Activated T-cell treated with anti-CD3 and anti-CD28 coated beads for 1 hour (primary cell): ENCODE measurements at places on chromosomes 1 and 21.

GRCh38 chr1:203593723-203594122 lies 32.9 kb upstream of the ATP2B4 start:
- peak; percentile 59 for DNase-seq

- peak; percentile 19 for DNase-seq
Measured at GRCh38 chr21:25733859-25734653, 648 bp downstream of the ATP5PF start.

DNA sequence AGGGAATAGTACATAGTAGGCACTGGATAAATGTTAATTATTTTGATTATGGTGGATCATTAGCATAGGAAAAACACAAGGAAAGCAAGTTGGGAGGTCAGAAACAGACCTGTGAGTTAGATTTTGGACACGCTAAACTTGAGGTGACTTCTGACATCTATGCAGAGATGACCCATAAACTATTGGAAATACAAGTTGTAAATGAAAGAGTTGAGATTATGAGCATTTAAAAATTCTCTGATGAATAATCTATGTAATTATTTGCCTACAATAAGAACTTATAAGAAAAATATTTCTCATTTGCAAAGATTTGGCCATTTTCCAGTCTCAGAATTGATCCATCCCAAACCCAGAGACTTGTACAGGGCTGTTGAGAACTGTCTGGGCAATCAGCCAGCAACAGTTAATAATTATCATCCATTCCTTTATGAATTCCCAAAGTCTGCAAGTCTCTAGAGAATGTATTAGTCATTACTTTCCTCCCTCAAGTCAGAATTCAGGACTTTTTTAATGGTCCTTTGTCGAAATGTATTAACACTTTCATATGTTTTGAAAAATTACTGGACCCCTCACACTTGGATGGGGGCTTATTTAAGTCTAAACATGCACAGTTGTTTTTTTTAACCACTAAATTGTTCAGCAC lies 19.4 kb upstream of the SLAMF6 start:
- no peak for DNase-seq

DNA sequence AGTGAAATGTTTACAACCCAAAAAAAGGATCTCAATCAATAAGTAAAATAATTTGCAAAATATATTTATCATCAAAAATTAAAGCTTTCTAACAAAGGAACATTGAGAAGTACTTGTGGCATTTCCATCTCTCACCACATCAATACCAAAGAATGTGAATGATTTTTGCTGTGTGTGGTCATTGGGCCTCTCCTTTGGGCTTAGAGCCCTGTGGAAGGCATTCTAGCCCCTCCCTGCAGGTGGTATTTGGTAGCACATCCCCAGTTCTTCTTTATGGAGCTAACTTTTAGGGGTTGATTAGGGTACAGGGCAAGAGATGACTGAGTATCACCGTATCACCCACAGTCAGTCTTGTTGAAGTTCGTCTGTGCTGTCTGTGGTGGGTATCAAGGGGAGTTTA lies 294.1 kb upstream of the SGIP1 start:
- DNase-seq = no peak

DNA sequence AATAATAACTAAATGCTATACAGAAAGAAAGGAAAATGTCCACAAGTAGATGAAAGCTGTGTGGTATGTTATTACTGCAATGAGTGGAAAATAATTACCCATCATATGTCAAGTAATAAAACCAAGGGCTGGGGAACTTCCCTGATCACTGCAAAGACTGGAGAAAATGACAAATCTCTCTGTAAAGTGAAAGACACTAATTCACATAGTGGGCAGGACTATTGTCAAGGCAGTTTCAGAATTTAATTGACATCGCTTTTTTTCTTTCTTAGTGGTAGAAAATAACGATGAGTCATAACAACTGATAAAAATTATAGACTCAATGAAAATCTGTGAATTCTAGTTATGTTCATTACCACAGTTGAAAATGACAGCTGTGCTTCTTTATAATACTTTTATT lies 153.7 kb upstream of the ST6GALNAC5 start:
- no peak for DNase-seq

DNA sequence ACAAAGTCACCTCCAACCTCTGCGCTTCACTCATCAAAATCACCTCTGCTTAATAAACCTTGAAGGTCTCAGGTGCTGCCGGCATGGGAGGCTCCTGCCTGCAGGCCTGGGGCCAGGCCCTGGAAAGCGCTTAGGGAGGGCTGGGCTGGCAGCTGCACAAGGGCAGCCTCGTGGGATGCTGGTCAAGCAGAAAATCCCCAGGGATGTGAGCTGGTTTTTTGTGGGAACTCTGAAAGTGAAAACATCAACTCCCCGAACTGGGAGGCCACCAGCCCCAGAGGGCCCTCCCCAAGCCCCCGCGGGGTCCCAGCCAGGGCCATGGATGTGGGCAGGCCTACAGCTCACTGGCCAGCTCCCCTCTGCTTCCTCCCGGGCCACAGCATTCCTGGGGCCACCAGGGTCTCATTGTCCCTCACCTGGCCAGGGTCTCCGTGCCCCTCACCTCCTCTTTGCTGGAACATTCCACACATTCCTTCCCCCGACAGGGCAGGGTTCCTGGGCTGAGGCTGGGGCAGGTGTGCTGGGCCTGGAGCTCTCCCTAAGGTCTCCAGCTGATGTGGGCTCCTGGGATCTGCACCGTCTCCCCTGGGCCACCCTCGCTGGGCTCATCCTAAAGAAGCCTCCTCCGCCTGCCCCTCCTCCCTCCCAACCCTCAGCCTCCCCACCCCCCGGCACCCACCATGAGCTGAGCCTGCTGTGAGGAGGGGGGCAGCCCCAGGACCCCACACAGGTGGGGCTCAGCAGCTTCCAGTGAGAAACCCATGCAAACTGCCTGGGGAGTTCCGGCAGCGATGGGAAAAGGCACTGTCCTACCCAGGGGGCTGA lies 36.0 kb upstream of the POFUT2 start:
- no peak for DNase-seq

GRCh38 chr1:77859248-77859647 lies 29.2 kb upstream of the NEXN start:
- DNase-seq = no peak

DNA sequence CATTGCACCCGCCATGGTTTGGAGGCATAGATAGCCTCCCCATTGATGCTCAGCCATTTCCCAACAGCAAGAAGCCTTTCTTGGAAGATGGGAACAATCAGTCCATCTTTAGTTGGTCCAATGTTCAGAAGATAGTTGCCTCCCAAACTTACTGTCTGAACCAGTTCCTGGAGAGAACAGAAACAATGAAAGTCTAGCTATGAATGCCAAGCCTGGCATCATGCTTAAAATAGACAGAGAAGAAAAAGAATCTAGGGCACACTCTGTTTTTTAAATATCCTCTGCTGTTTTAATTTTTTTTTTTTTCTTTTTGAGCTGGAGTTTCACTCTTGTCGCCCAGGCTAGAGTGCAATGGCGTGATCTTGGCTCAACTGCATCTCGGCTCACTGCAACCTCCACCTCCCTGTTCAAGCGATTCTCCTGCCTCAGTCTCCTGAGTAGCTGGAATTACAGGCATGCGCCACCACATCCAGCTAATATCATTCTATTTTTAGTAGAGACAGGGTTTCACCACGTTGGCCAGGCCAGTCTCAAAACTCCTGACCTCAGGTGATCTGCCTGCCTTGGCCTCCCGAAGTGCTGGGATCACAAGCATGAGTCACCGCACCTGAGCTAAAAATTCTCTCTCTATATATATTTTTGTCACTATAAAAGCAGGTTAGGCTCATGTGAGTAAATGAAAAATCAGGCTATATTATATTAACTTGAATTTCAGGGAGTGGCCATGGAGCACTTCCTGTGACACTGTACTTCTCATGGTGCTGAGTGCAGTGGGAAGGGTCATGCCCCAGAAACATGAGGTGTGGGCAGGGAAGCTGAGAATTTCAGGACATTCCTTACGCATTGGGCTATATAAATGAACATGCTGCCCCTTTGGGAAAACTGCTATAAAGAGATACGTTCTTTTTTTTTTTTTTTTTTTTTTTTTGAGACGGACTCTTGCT lies 19.1 kb downstream of the FUCA1 start:
- DNase-seq = no peak

DNA sequence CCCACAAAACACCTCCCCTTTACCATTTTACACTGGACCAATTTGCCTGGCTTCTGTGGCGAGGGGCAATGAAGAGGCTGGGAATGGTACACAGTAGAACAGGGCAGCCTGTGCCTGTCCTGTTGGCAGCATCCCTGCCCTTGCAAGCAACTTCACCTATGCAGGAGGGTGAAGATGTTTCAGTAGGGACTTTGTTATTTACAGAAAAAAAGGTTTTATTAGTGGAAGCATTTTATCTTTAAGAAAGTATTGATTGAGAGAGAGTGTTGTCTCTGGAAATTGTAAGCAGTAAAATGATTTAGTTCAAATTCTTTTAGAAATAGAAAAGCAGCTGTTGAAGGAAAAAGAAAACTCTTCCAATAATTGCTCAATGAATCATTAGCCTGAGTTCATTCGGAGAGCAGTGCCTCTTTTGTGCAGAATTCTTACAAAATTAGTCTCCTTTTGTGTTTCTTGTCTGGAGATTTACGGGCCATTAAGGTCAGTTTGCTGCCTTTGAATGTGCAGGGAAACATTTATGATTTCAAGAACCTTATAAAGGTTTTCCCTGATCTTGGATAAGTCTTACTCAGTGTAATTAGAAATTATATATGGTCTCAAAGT lies 49.1 kb downstream of the HHAT start:
- DNase-seq = no peak

DNA sequence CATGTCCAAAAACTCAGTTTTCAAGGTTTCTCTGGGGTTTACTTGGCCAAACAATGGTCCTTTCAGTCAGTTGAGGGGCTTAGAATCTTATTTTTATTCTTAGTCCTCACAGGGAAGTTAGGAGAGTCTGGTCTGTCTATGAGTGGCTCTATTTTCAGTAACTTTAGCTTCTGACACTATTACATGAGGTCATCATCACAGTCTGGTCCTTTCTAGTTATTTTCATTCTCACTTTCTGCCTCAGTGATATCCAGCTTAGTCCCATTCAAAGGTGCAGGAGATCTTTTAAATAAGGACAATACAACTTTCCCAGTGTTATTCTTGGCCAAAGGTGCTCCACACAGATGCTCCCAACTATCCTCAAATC lies 30.0 kb upstream of the FGGY start:
- no peak for DNase-seq

DNA sequence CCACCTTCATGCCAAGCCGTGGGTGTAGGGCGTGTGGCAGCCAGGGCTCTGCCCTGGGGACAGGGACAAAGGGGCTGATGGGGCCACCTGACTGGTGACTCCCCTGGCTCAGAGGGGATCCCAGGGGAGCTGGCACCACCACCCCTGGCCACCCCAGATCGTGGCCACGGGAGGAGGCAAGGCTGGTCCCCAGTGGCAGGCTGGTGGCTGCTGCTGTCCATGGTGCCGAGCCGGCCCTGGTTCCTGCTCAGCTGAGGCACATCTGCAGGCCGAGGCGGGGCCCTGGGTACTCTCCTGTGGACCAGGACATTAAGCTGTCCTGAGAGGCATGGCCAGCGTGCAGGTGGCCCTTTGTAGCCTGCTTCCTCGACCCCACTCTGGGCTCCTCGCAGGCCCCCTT lies 6.5 kb downstream of the PLCH2 start:
- no peak for DNase-seq

DNA sequence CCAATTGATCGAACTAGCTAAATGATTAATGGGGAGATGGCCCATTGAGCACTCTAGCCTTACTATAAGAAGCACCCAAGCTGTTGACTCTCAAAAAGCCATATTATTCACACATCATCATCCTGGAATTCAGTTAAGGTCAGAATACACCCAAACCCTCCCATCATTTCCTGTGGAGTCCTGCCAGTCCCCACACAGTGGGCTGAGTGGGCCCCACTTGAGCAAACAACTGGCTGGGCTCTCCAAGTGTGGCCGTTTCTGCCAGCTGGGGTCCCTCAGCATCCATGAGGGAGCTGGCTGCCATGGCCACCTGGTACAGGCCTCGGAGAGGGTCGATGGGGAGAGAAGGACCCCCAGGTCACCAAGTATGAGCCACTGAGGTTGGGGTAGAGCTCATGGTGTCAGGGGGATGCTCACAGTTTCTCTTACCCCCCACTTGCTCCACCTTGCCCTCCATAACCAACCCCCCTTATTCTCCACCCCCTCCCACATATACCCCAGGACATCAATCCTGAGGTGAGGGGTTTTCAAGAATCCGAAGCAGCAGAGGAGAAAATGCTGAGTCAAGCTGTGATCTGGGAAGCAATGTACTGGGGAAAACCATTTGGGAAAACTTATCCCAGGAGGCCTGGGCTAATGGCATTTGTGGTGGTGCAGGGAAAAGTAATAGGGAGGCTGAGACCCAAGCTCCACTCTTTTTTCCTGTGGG lies 60.3 kb downstream of the UBE2T start:
- DNase-seq = no peak

DNA sequence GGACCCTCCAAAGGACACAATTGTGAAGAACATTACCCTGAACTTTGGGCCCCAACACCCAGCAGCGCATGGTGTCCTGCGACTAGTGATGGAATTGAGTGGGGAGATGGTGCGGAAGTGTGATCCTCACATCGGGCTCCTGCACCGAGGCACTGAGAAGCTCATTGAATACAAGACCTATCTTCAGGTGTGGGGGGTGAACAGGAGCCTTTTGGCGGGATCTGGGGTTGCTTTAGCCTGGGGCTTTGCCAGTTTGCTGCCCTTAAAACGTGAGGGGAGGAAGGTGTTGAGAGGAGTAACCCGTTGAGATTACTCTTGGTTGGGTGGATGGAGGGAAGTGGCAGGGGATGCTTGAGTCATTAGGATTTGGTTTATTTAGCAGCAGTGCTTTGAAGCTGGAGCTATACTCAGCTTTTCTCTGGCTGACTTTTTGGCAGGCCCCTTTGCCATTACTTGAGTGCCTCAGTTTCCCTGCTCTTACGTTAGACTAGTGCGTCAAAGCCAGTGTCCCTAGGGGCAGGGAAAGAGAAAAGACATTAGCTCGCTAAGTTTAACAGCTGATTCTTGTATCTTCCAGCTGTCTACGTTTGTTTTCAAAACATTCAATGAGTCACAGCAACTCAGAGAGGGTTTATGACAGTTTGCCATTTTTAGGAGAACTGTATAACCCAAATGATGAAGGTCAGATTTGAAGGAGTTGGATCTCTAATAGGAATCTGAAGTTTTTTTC lies 4.4 kb downstream of the NDUFS2 start:
- DNase-seq = no peak

DNA sequence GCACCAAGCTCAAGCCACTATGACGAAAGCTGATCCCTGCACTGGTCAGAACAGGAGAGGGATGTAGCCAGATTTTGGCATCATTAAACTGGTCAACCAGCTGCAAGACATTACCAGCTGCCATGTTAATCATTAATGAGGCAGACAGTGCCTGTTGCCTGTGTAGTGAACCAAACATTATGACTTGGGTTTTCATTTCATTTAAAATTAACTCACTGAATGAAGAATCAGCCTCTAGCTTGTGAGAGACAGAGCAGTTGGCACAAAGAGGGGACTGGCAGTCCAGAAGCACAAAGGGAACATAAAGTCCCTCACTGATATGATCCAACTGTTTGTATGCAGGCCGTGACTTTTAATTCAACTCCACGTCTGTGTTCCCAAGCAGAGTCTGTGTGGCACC lies 318.9 kb downstream of the SEC16B start:
- DNase-seq = no peak
